SK-MEL-5 (cell line): ENCODE measurements at places on chromosomes 2 and 18.

DNA sequence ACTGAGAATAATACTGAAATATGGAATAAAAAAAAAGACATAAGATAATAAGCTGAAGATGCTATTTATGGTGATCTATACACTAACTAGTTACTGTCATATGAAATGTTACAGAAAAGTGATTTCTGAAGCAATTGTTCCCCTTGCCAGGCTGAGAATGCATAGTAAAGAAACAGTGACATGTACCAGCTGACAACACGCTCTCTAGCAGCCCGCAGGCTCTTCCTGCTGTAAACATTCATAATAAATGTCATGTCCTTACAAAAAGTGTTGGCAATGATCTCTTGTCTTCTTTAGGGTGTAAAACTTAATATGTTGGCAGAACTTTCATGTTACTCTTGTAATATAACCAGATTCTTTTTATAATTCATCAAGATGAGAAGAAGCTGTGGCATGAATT, 1171.3 kb downstream of the DSC3 start:
- peak; percentile 15 for DNase-seq

- no peak for DNase-seq
Measured at GRCh38 chr2:105455488-105456003, 56.7 kb upstream of the FHL2 start.

DNA sequence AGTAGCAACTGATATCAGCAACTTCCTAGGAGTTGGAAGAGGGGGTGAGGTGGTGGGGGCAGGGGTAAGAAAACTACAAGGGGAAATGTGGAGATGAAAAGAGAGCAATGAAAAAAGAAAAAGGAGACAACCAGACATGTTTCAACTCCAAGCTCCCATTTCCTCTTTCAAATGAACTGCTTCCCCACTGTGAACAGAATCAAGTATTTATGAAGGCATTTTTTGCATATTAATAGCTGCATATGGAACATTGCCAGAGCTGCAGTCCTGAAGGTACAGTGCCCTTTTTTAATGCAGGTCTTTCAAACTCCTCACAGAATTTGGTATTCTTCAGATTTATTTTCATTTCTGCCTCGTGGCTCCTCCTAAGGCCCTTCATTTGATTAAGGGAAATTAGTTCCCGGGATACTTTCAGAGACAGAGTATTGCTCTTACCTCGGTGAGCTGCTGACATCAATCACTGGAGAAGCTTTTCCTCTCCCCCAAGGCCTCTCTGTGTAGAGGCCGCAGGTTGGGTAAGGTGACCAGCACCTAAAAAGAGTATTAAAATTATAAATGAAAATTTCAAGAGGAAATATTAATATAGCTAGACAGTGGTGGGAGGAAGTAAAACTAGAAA, 68.4 kb downstream of the KIAA2012 start:
- DNase-seq: no peak

DNA sequence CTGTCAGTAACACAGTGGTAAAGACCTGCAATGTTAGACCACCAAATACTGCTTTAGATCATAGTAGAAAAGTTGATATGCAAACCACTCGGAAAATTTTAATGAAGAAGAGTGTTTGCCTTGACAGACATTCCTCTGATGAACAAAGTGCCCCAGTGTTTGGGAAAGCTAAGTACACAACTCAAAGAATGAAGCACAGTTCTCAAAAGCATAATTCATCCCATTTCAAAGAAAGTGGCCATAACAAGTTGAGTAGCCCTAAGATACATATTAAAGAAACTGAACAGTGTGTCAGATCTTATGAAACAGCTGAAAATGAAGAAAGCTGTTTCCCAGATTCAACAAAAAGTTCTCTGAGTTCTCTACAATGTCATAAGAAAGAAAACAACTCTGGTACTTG, 27.5 kb downstream of the GEN1 start:
- peak; percentile 80 for DNase-seq

DNA sequence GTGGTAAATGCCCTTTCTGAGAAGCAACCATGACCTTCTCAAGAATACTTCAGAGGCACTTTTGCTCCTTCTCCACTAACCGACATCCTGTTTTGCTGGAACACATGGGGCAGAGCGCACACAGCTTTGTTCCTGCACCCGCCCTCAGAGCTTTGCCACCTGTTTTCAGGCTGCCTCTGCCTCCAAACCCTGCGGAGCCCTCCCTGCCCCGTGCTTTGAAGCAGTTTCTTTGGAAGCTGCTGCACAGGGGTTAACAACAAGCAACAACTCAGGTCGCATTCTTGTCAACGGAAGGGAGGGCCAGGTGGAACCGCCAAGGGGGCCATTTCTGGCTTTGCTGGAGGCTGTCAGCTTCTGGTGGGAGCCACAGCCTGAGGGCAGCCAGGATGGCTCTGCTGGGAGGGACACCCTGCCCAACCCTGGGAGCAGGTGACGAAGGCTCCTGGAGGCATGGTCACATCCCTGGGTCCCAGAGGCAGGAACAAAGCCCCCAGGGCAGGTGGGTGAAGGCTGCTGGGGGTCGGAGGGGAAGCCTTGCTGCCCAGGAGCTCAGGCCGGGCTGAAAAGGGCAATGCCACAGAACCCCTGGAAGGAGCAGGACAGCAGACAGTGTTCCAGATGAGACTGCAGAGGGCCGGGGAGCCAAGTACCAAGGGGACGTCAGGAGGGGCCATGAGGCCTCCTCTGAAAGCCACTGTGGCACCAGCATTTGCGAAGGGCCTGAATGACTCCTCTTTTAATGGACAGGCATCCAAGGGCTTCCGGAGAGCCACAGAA, 46.8 kb downstream of the MRPS5 start:
- DNase-seq: no peak

DNA sequence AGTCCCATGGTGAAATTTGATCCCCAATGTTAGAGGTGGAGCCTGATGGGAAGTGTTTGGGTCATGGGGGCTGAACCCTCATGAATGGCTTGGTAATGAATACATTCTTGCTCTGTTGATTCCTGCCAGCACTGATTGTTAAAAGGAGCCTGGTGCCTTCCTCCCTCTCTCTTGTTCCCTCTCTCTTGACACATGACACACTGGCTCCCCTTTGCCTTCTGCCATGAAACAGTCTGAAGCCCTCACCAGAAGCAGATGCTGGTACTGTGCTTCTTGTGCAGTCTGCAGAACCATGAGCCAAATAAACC, 30.6 kb upstream of the EPC2 start:
- DNase-seq: no peak

- DNase-seq: no peak
Measured at GRCh38 chr18:12318334-12318697, 10.3 kb downstream of the TUBB6 start.

- DNase-seq: no peak
Measured at GRCh38 chr18:64115881-64116280, 33.0 kb downstream of the LINC00305 start.

- DNase-seq: peak; percentile 53
Measured at GRCh38 chr18:21134895-21135294, 23.3 kb upstream of the ROCK1 start.

- no peak for DNase-seq
Measured at GRCh38 chr2:52968043-52968442, 799.6 kb upstream of the CHAC2 start.

- no peak for DNase-seq
Measured at GRCh38 chr18:9174302-9174701, 37.7 kb downstream of the ANKRD12 start.

DNA sequence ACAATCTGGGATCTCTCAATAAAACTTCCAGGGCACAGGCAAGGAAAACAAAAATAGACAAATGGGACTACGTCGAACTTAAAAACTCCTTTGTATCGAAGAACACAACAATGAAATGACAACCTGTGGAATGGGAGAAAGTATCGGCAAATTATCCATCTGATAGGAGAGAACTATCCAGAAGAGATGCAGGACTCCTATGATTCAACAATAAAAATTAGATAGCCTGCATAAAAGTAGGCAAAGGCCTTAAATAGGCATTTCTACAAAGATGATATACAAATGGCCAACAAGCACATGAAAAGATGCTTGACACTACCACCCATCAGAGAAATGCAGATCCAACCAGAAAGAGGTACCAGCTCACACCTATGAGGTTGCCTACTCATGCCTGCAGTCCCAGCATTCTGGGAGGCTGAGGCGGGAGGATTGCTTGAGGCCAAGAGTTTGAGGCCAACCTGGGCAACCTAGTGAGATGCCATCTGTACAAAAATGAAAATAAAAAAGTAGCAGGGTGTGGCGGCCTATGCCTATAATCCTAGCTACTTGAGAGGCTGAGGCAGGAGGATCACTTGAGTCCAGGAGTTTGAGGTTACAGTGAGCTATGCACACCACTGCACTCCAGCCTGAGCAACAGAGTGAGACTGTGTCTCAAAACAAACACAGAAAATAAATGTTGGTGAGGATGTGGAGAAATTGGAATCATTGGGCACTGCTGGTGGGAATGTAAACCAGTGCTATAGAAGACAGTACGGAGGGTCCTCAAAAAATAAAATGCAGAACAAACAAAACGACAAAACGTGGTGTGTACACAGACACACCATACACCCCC, 21.6 kb downstream of the TWIST2 start:
- no peak for DNase-seq

GRCh38 chr2:45256173-45256866, 247.1 kb upstream of the SIX2 start:
- DNase-seq: no peak

GRCh38 chr18:70319187-70319586, 30.3 kb downstream of the SOCS6 start:
- DNase-seq: no peak

- no peak for DNase-seq
Measured at GRCh38 chr2:2755990-2756389, 424.9 kb upstream of the MYT1L start.

GRCh38 chr2:169637620-169638019, 53.5 kb downstream of the PPIG start:
- DNase-seq: no peak

DNA sequence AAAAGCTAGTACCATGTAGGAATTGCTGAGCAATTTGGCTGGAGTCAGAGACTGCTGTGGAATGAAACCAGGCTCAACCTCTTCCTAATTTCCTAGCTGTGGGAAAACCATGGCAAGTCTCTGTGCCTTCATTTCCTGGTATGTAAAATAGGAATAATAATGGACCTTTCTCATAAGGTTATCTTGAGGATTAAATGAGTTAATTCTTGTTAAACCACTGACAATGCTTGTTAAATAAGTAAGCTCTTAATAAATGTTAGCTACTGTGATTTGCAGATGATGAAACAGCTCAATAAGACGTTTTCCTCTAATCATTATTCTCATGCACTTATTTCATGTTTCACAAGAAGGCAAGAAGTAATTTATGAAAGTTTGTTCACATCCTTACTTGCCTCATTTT, 346.7 kb downstream of the RND3 start:
- no peak for DNase-seq

DNA sequence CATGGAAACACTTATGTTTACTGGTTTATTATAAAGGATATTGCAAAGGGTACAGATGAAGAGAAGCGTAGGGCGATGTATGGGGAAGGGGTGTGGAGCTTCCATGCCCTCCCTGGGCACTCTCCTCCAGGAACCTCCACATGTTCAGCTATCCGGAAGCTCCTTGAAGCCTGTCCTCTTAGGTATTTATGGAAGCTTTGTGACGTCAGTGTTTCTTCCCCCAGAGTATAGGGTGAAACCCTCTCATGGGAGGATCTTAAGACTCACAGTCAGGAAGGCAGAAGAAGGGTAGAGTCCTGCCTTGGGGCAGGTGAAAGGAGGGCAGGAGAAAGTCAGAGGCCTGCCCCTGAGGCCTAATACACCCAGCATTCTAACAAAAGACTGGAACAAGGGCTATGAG, 61.3 kb upstream of the CREB1 start:
- peak; percentile 36 for DNase-seq

- no peak for DNase-seq
Measured at GRCh38 chr18:65769652-65770051, 18.8 kb downstream of the CDH7 start.
